Activated CD8-positive, alpha-beta memory T cell treated with anti-CD3 and anti-CD28 coated beads for 48 hours (primary cell): ENCODE measurements at places on chromosomes 3 and 15.

DNA sequence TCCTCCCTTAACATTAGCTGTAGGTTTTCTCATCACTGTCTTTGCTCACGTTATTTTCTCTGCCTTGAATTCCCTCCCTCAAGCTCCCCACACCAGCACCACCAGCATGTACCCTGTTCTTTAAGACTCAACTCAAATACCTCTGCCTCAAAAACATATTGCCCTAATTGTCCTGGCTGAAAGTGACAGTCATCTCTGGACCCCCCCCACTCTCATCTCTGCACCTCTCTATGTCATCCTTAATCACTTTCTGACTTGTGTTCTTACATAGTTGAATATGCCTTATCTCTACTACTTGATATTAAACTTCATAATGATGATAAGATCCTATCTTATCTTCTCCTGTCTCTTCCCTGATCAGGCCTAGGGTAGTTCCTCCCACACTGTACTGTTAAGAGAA lies 345.2 kb upstream of the TPRG1 start:
- no peak for DNase-seq

DNA sequence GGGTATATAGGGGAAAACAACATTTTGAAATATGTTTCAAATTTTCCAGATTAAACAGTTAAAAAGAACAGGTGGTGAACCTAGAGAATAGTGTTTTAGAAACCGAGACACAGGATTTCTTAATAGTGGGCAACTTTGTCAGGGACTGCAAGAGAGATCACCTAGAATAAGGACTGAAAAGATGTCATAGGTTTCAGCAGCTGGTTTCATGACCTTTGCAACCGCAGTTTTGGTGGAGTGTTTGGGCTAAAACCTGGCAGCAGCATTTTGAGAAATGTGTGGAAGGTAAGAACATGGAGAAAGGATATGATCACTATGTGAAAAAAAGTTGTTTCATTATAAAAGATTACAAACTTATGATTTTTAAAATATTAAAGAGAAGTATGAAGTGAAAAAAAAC lies 34.9 kb downstream of the PRKCI start:
- DNase-seq: no peak

- peak; percentile 54 for DNase-seq
These were observed 6.4 kb upstream of the ANKDD1A start for GRCh38 chr15:64905119-64905831.

- no peak for DNase-seq
These were observed 302.8 kb downstream of the ROBO2 start for GRCh38 chr3:77342688-77343087.

DNA sequence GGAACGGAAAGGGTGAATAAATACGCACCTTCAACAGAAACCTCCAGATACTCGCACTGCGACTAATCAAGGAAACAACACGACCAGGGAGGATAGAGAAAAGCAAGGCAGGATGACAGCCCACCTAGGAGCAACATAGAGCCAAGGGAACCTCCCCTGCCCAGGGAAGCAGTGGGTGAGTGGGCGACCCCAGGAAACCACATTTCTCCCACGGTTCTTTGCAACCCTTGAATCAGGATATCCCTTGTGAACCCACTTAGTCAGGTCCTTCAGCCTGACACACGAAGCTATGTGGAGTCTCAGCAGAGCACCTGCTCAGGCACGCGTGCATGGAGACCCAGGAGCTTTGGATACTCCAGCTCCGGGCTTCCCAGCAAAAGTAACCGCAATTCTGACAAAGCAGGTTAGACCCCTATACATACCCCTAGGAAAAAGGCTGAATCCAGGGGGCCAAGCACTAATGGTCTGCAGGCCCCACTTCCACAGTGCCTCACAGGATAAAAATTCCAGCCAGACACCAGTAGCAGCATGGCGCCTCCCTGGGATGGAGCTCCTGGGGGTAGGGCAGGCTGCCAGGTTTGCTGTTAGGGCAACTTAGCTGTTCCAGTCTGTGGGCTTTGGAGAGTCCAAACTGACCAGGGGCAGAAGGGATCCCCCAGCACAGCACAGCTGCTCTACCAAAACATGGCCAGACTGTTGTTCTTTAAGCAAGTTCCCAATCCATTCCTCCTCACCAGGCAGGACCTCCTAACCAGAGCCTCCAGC lies 38.4 kb upstream of the PXYLP1 start:
- DNase-seq: no peak

DNA sequence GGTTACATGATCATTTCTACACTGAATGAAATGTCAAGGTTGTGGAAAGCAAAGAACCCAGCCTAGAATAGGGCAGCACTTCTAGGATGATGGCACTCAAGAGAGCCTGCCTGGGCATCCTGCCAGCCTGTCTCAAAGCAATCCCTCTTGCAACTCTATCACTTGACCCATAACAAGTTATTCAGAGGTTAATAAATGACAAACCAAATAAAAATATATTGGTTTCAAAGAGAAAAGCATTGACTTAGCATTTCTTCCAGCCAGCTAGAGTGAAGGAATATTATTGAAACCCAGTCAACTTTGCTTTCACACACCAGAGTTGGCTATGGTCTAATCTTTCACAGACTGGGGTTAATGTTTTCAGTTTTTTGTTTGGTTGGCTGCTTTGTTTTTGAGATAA lies 214.6 kb upstream of the UBE2E2 start:
- no peak for DNase-seq

- no peak for DNase-seq
These were observed 213.8 kb downstream of the IL5RA start for GRCh38 chr3:2896308-2896939.

DNA sequence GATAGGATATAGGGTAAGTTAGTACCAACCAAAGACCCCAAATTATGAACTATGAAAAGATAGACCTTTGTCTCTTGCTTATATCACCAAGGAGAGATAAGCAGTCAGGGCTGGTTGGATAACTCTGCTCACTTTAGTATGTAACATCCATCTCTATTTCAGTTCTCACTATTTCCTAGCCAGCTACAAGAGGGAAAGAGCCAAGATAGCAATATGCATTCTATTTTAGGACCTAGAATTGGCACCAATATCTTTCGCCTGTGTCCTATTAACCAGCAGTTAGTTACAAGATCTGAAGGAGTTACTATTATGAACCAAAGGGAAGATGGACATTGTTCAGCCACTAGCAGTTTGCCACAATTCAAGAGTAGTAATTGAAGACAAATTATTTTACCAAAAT lies 457.5 kb downstream of the NSUN3 start:
- no peak for DNase-seq
